ENCODE measurements at places on chromosomes 4 and X.

GRCh38 chrX:1524874-1525582, 12.0 kb downstream of the P2RY8 start:
- no peak for DNase-seq

GRCh38 chrX:76420237-76420636, 7.3 kb upstream of the MAGEE1 start:
- no peak for DNase-seq

DNA sequence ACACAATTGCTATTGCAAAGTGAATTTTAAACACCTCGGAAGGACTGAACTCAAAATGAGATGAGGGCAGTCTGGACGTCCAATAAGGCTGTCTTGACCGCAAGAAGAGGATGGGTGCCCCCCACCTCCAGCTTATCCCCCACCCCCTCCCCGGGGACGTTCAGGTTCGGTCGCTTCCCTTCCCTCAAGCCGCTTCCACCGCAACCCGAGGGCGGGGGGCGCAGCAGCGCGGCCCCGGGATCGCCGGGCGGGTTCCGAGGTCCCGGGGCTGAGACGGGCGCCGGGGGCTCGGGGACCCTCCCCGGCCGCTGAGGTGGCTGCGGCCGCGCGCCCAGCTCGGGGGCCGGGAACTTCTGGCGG, 480 bp downstream of the USP46 start:
- no peak for DNase-seq

DNA sequence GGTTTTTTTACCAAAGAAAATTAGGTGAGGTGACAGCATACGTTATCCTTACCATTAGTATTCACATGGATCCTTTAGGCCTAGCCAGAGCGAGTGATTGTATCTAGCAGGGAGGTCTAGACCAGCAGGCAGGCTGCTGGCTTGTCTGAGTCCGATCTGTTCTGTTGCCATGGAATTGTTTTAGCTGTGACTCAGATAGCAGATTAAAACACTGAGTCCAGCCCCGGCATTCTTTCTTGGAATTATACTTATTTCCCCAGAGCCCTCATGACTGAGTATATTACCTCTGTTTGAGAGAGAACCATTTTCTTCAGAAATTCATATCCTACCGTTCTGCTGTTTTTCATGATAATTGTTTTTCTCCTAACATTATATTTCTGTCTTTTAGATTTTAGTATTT, 37.4 kb downstream of the OCRL start:
- DNase-seq = peak; percentile 20

- DNase-seq = no peak
Measured at GRCh38 chrX:41556958-41557357, 109.8 kb downstream of the NYX start.

DNA sequence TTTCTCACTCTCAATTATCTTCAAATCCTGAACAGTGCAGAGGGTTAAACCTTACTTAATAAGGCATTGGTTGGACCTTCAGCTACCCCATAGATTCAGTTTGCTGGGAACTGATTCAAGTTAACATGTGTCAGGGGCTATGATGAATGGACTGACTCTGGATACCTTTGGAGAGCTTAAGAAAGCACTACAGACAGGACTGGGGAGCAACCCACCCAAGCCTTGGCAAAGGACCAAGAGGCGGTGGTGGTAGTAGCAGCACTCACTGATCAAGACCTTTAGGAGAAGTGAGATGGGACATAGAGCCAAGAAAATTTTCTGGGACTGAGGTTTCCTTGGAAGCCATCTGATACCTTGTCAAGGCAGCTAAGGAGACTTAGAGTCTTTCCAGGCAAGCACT, 43.0 kb upstream of the TAPT1 start:
- no peak for DNase-seq

DNA sequence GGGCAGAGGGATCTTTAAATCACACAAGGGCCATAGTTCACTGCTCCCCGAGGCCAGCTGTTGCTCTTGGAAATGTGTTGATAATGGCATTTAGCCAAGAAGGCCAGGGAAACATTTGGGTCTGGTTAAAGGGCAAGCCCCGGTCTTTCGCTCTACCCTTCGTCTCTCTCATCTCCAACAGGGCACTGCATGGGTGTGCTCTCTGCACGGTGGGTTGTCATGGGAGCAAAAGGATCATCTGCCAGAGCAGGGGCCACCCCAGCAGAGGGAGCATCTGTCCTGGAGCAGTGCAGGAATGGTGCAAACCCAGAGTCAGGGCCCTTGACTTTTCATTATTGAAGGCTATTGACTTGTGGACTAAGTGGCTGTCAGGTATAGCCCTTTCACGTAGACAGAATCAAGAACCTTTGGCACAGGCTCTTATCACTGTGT, 22.7 kb upstream of the PGRMC2 start:
- no peak for DNase-seq

- no peak for DNase-seq
Measured at GRCh38 chr4:1851575-1852410, 4.2 kb downstream of the LETM1 start.

DNA sequence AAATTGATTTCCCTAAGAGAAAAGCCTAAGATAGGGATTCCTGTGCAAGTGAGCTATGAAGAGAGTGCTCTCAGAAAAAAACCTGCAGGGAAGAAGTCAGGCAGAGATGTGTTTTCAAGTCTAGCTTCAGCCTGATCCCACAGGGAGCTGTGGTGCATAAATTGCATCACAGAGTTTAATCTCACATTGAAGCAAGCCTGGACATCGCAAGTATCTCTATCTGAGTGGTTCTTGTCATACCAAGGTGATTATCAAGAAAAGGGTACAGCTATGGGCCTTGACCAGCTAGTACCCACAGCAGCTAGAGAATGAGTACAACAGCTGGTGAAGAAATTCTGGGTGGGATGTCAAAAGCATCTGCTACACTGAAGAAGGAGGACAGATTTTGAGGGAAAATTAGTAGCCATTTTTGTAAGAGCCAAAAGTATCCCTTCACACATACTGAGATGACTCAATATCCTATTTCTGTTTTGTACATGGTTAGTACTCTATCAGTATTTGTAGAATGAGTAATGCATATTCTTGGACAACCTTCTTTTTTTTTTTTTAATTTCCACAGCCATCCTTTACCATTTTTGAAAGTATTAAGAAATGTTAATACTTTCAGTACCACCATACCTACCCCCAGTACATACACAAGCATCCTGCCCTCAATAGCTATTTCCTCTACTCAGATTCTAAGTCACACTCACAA, 708.9 kb downstream of the IL1RAPL1 start:
- DNase-seq = no peak

DNA sequence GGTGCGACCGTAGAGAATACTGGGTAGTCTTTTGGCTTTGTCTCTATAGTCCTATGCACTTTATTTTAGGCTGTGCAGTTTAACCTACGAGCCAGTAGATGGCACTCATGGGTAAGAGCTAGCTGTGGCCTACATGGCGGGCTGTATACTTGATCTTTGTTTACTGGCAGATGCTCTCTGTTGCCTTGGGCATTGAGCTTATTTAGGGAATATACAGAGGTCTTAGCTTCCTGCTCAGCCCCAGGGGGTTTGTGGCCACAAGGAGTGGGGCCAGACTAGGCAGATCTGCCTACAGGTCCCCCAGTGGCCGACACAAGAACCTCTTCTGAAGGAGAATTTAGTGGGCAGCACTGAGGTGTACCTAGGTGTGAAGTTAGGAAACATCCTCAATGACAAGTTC, 227.6 kb upstream of the HDX start:
- DNase-seq = no peak

DNA sequence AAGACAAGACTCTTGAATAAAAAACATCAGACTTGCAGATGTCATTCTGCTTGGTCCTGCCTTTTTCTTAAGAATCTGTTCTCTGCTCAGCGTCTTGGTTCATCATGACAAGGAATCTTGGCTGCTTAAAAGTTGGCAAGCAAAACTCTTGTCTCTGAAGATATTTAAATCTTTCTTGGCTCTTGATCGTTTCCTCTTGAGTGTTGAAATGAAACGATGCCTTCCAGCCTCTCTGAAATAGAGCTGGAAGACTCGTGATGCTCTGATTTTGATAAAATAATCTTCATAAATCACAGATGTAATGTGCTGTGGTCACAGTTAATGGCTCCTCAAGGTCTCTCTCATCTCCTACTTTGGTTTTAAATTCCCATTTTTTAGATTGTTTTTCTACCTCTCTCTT, 39.9 kb upstream of the TMEM192 start:
- DNase-seq = no peak

GRCh38 chrX:31808357-31808756, 736.5 kb upstream of the FTHL17 start:
- DNase-seq = no peak

DNA sequence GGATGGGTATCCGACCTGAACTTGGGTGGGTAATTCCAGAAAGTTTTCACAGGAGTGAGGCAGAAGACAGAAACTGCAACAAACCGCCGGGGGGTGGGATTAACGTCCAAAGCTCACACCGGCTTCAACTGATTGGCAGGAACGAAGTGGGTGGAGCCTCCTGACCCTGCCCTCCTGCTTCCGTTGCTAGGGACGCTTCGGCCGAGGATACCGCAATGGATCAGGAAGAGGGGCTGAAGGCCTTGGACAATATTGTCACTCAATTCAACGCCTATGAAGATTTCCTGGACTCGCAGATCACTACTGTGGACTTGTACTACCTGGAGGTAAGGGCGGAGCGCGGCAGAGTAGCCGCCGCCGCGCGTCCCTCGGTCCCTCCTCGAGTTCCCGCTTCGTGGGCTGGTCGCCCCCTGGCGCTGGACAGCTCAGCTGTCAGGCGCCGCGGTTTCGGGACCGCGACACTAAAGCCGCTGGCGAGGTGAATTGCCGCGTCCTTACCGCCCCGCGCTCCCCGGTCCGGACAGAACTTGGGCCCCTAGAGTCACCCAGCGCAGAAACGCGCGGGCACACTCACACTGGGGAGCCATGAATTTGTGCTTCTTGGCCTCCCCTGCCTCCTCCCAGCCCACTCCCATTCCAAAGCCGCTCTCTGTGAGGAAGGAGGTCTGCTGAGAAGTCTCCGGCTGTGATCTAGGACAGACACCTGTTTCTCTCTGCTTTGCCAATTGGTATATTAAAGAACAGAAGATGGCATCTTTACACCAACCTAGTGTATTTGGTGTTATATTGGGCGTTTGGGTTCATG, at the start of gene CFAP299:
Gene CFAP299, plus strand, starts transcription at position 177 of the 805 bp plus-strand sequence.
- peak; percentile 74 for DNase-seq

DNA sequence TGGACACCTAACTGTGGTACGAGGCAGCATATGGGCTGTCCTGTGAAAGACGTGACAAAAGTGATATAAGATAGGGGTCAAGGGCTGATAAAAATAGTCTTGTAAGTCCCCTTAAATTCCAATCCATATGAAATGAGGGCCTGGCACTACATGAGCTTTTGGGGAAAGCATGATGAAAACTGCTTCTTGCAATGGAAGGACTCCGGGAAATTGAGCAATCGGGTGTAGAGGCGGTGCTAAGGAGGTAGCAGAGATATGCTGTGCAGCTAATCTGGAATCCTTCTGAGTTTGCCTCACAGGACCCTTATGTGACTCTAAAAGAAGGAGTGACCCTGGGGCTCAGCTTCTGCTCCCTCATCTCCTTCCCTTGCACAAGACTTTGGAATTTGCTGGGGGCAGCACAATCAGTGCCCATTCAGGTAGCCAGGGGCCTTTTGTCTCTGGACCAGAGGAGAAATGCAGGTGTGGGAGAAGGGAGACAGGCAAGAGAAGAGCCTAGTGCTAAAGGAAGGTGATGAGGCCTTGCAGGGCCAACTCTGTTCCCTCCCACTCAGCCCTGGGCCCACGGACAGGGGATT, 12.8 kb downstream of the CLDN2 start:
- no peak for DNase-seq

- no peak for DNase-seq
Measured at GRCh38 chr4:26233350-26233749, 87.5 kb upstream of the RBPJ start.

- DNase-seq = no peak
Measured at GRCh38 chr4:81565142-81565870, 93.6 kb upstream of the RASGEF1B start.

GRCh38 chr4:36046026-36046425, 198.3 kb downstream of the ARAP2 start:
- DNase-seq = no peak

DNA sequence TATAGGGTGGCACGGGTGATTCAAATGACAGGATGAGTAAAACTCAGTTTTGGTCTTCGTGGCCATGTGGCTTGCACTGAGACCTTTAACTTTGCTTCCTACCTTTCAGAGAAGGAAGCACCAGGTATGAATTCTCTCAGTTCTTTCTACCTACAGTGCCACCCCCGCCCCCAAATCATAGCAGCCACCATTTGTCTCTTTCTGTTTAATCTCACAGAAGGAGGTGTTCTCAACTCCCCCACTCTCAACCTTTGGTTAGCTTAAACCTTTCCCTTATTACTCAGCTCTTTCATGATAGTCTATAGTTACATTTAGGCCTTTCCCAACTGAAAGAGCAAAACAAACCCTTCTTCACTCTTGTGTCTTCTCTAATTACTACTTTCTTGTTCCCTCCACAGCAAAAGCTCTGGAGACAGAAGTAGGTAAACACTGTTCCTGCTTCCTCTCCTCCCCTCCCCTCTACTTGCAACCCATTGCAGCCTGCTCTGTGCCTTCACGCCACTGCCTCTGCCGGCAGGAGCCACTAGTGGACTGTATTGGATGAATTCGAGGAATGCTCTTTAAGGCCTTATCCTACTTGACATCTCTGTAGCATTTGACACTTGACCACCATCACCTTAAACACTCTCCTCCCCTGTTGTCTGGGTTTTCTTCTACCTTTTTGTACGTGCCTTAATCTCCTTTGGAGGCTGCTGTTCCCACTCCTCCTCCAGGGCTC, 123.7 kb downstream of the AFF1 start:
- DNase-seq = no peak

Data from HFF-Myc (cell line).